ENCODE measurements at places on chromosomes 11 and 22. TPM values are rescaled to one million over a fixed set of nuclear protein-coding genes. Genes with fewer than 3 reads are reported as not detected.
A peak's percentile ranks its signal among the peaks of the same experiment; 100 is the strongest.

DNA sequence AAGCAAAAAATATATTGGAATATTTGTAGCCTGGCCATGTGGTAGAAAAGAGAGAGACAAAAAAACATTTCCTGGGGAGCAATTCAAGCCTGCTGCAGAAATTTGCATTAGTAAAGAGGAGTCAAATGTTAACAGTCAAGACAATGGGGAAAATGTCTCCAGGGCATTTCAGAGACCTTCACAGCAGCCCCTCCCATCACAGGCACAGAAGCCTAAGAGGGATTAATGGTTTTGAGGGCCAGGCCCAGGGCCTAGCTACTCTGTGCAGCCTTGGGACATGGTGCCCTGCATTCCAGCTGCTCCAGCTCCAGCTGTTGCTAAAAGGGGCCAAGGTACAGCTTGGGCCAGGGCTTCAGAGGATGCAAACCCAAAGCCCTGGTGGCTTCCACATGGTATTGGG is 46.8 kb downstream of the PGR start:
- no peak for DNase-seq
- H3K4me1 ChIP-seq: no peaks in the 10 kb centered on the region
- H3K4me3 ChIP-seq: no peak overlapping the region
- H3K27ac ChIP-seq: no peak overlapping the region
- H3K27me3 ChIP-seq: no peaks in the 10 kb centered on the region
- no peaks in the 10 kb centered on the region for H3K36me3 ChIP-seq

GRCh38 chr11:1638344-1638743 is 8.8 kb downstream of the KRTAP5-5 start:
- H3K4me3 ChIP-seq: no peak overlapping the region
- no peak for DNase-seq
- no peak overlapping the region for H3K27ac ChIP-seq
- H3K27me3 ChIP-seq: peaks cover 26% of the 10 kb centered on the region

GRCh38 chr11:124893781-124894401 is 3.8 kb downstream of the ROBO4 start:
- H3K27ac ChIP-seq: peak overlapping the region; percentile 85
- H3K4me3 ChIP-seq: peak overlapping the region; percentile 51
- peaks cover 77% of the 10 kb centered on the region for H3K4me1 ChIP-seq
- H3K36me3 ChIP-seq: no peaks in the 10 kb centered on the region

GRCh38 chr11:81829976-81830375 is 903.7 kb downstream of the FAM181B start:
- no peaks in the 10 kb centered on the region for H3K27me3 ChIP-seq
- no peak for DNase-seq
- H3K36me3 ChIP-seq: no peaks in the 10 kb centered on the region
- no peak overlapping the region for H3K4me3 ChIP-seq
- H3K27ac ChIP-seq: no peak overlapping the region
- no peaks in the 10 kb centered on the region for H3K4me1 ChIP-seq

DNA sequence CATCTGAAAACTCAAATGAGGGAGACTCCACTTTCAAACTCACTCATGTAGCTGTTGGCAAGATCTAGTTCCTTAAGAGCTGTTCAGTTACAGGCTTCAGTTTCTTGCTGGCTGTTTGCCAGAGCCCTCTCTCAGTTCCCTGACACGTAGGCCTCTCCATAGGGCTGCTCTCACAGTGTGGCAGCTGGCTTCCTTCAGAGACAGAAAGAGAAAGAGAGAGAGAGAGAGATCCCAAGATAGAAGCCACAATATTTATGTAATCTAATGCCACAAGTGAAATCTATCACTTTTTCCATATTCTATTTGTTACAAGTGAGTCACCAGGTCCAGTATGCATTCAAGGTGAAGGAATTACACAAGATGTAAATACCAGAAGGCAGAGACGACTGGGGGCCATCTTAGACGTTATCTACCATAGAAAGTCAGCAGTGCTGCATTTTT is 168.8 kb downstream of the RCN1 start:
- H3K27me3 ChIP-seq: no peaks in the 10 kb centered on the region
- no peaks in the 10 kb centered on the region for H3K4me1 ChIP-seq
- no peak overlapping the region for H3K4me3 ChIP-seq
- no peak overlapping the region for H3K27ac ChIP-seq

DNA sequence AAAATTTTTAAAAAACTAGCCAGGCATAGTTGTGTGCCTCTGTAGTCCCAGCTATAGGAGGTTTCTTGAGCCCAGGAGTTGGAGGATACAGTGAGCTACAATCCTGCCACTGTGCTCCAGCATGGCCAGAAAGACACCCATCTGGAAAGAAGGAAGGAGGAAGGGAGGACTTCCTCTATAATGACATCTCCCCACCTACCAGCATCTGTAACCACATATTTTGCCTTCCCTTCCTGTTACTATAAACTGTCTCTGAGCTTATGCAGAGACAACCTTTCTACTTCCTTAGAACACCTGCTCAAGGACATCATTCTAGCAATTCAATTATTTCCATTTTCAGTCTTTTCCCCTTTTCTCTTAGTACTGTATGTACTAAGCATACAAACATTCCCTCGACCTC is 2.2 kb upstream of the NUP160 start:
- H3K36me3 ChIP-seq: peaks cover 5% of the 10 kb centered on the region
- H3K4me1 ChIP-seq: peaks cover 33% of the 10 kb centered on the region
- H3K4me3 ChIP-seq: no peak overlapping the region
- no peak overlapping the region for H3K27ac ChIP-seq
- no peak for DNase-seq

DNA sequence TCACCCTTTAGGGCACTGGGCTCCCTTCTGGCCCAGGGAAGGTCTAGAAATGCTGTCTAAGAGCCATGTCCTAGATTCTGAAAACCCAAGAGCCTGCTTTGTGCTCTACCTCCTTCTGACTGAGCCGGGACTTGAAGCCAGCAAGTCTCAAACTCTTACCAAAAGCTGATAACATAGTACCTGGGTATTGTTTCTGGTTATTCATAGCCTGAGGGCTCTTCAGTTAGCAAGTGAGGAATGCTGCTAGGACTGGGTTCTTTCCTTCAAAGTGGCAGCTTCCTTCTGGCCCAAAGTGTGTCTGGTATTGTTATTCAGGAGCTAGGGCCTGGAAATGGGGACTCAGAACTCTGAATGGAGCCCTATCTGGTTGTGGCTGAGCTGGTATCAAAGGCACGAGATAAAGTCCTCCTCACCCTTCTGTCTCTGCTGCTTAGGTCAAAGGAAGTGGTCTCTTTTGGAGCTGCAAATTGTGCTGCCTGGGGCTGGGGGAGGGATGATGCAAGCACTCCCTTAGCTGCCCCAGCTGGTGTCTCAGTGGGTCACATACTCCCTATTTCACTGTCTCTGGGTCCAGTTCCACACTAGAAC is 696.0 kb upstream of the CCDC179 start:
- H3K4me1 ChIP-seq: no peaks in the 10 kb centered on the region
- no peaks in the 10 kb centered on the region for H3K36me3 ChIP-seq
- no peak overlapping the region for H3K27ac ChIP-seq
- DNase-seq: no peak
- no peaks in the 10 kb centered on the region for H3K27me3 ChIP-seq

DNA sequence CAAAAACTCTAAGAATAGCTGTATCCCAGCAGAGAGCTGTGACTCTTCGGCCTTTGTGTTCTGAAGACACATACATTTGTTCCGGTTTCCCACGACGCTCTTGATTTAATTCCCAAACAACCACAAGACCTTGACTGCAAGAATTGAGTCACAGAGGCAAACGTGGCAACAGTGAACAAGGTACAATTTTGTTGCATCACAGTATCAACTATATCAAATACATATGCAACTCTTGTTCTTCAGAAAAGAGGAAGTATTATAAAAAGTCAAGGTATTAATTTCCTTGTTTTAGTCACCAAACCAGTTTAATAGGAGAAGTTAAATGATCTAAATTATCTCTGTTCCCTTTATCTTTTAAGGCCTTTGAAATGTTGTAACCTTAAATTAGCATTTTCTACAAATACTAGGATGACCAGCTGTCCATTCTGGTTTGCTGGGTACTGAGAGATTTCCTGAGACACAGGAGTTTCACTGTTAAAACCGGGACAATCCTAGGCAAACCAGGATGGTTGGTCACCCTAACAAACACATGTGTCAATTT is 11.1 kb downstream of the HPS5 start:
- DNase-seq: no peak
- no peak overlapping the region for H3K4me3 ChIP-seq
- H3K27me3 ChIP-seq: no peaks in the 10 kb centered on the region

GRCh38 chr11:87020764-87021365 is 16.9 kb upstream of the TMEM135 start:
- no peaks in the 10 kb centered on the region for H3K27me3 ChIP-seq
- no peak for DNase-seq
- H3K36me3 ChIP-seq: no peaks in the 10 kb centered on the region
- H3K4me3 ChIP-seq: no peak overlapping the region
- peaks cover 6% of the 10 kb centered on the region for H3K4me1 ChIP-seq

GRCh38 chr22:19853879-19854777 is 546 bp downstream of the GNB1L start:
- DNase-seq: peak; percentile 53
- no peaks in the 10 kb centered on the region for H3K27me3 ChIP-seq
- peak overlapping the region; percentile 97 for H3K27ac ChIP-seq
- H3K36me3 ChIP-seq: peaks cover 29% of the 10 kb centered on the region
- peaks cover 56% of the 10 kb centered on the region for H3K4me1 ChIP-seq

GRCh38 chr11:41579546-41579945 is 120.1 kb upstream of the LRRC4C start:
- no peak for DNase-seq
- no peaks in the 10 kb centered on the region for H3K27me3 ChIP-seq
- no peaks in the 10 kb centered on the region for H3K4me1 ChIP-seq
- no peak overlapping the region for H3K4me3 ChIP-seq

GRCh38 chr11:34343153-34343552 is 14.7 kb downstream of the ABTB2 start:
- H3K27ac ChIP-seq: no peak overlapping the region
- no peak overlapping the region for H3K4me3 ChIP-seq
- H3K4me1 ChIP-seq: peaks cover 32% of the 10 kb centered on the region

Gene B4GALNT4
- 0.38 TPM for total RNA-seq

Gene KRTAP5-8
- total RNA-seq: not detected

Gene CELSR1
- 51.8 TPM for total RNA-seq

All from lower lobe of right lung (tissue), 2 donors.